ENCODE measurements at places on chromosomes 2 and 18. TPM values are rescaled to one million over a fixed set of nuclear protein-coding genes. Genes with fewer than 3 reads are reported as not detected.

DNA sequence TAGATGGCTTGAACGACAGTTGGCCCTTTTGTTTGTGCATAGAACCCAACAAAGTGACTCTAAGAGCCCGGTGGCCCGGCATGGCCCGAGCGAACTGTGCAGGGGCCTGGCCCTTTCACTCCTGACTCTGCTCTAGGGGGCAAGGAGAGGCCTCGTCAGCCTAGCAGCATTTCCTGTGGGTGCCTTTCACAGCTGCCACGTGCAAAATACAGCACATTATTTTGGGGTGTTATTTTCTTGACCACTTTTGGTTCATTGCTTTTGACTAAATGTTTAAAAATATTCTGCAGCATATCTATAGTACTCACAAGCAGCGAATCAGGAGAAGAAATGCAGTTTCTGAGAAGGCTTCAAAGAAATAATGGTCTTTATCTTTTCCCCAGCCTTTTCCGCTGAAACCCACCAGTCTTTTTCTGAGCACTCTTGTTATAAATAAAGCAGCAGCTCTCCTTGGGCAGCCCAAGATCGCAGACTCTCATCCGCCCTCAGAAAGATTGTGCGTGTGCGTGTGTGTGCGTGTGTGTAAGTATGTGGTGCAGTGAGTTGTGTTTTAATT is 31.3 kb downstream of the DGKD start:
- DNase-seq: peak; percentile 6

GRCh38 chr2:129884221-129884786 is 95.2 kb upstream of the RAB6C start:
- no peak for DNase-seq

DNA sequence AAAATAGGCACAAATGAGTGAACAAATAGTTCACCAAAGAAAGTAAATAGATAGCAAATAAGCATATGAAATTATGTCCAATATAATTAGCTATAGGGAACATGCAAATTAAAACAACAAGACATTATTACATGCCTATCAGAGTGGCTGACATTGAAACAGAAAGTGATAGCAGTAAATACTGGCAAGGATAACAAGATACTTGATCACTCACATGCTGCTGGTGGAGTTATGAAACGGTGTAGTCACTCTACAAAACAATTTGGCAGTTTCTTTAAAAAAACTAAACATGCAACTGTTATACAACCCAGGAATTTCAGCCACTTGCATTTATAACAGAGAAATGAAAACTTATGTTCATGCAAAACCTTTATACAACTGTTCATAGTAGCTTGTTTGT is 439.2 kb upstream of the ACVR2A start:
- no peak for DNase-seq

DNA sequence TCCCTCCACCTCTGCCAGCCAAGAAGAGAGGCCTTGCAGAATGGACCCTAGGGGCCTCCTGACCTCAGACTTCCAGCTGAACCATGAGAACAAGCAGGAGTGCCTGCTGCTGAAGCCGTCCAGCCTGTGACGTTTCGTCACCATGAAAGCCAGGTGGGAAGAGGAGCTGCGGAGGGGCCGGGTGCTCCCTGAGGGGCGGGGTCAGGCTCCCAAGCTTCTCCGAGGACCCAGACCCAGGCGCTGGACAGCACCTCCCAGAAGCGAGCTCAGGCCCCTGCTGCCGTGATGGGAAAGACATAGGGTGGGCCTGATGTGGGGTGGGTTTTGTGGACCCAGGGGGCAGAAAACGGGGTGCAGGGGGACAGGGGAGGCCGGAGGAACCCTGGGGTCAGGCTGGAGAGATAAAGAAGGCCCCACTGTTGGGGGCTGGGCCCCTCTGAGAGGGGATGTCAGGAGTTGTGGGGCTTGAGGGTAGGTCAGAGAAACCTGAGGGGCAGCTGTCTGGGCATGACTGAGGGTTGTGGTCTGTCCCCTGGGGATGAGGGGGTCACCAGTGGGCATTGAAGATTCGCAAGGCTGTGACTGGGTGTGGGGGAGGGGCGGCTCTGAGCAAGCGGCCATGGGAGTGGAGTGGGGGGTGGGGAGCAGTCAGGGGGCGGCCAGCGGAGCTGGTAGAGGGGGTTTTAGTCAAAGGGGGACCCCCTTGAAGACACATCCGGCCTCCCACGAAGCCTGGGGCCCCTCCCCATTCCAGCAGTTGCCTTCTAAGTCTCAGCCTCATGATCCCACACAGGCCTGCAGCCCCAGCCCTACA is 73.4 kb upstream of the ODC1 start:
- no peak for DNase-seq

- no peak for DNase-seq
Measured at GRCh38 chr2:65215946-65216345, 11.7 kb upstream of the ACTR2 start.

KIDINS220 gene
- 100 TPM for total RNA-seq

SCYGR4 gene
- 7.2 TPM for total RNA-seq

ABCG8 gene
- not detected for total RNA-seq
